ENCODE measurements at places on chromosomes 2 and 18. TPM values are rescaled to one million over a fixed set of nuclear protein-coding genes. Genes with fewer than 3 reads are reported as not detected.

DNA sequence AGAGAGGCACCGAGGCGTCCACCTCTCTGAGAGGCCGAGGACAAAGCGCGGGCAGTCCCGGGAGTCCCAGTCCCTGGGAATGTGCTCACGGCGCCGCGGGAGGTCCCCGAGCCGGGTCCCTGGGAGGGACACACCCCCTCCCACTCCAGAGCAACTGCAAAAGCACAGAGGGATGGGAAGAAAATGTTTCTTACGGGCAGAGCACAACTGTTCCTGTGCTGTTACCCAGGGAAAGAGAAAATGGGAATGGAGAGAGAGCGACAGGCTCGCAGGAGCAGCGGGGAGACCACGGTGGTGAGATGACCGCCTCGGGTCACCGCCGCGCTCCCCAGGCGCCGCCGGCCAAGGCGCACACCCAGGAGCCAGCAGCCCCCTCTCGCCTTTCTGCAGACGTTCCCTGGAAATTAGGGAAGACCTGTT lies 1.2 kb upstream of the BCL11A start:
- DNase-seq: no peak

DNA sequence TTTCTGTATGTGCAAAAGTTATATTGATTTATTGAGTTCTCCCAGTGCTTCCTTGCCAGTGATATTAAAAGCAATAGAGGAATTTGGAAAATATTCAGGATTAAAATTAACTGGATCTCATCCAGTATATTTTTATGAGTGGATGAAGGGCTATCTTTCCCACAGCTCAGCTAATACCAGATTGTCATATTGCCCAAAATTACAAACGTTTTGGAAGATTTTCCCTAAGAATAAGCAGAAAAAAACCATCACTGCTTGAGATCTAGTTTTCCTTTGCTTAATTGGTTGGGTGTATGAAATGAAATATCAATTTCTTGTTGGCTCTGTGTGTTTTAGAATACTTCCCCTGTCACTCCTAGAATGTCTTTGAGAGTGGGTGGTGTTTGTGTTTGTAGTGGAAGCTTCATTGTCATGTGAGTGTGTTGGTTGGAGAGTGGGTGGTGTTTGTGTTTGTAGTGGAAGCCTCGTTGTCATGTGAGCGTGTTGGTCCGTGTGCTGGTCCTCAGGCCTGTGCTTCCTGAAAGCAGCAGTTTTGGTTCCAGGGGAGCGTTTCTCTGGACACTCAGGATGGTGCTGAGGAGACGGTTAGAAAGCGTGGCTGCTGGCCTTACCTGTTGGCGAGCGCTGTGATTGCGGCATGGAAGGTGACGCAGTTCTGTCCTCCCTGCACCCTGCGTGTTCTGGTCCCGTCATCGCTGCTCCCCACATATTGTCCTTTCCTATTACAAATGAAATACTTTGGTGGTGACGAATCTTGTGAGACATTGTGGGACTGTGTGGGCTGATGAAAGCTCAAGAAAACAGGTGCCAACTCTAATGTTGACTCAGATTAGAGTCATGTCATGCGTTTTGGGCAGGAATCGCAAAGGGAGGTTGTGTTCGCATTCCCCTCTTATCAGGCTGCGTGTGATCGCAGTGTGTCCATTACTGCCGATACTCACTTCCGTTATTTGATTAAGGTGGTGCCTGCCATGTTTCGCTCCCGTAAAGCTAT lies 12.4 kb downstream of the ASB1 start:
- DNase-seq: peak; percentile 91

DNA sequence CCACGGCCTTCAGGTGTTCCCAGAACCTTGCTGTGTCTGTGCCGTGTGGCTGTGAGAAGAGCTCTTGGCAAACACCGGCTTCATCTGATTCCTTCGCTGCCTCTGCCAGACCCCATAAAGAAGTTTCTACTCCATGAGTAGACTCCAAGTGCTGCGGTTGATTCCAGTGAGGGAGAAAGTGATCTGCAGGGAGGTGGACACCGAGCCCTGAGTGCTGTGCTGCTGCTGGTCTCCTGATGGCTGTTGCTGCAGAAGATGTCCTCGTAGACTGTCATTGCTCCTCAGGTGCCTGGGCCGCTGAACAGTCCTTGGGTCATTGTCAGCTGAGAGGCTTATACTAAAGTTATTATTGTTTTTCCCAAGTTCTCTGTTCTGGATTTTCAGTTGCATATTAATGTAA lies 19.6 kb downstream of the ASB1 start:
- no peak for DNase-seq

DNA sequence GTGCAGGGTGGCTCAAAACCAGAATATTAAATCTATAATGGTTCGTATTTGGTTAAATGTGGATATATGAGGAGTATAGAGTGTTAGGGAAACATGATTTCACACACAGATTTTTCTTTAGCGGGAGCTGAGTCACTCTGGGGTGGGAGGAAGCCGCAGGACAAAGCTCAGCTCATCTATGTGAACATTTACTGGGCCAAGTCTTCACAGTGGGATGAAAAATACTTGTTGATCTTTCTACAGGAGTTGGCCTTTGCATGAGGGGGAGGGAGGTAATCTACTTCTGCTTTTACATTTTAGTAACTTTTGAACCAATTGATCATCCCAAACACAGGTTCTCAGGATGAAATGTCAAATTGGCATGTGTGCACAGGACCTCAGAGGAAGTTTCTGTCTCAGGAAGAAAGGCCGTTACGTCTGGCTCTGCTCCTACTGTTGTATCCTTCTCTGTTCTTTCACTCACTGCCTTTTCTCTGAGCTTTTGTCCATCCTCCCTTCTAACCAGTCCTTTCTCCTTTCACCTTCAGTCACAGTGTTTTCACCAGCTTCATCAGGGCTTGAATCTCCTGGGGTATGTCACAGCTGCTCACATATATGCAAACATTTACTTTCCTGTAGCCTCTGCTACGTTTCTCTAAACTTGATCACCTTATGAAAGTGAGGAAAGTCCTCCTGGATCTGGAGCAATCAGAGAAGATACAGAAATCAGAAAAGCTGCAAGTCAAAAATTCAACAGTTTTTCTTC lies 943.3 kb upstream of the FANCL start:
- no peak for DNase-seq

The DSC3 gene
- 1.1 TPM for polyA plus RNA-seq

The FTCDNL1 gene
- polyA plus RNA-seq: 2.1 TPM

The AQP12A gene
- not detected for polyA plus RNA-seq

All from A549 (cell line).